Osteocyte (in vitro differentiated cells): ENCODE measurements at places on chromosomes 6 and 20.

DNA sequence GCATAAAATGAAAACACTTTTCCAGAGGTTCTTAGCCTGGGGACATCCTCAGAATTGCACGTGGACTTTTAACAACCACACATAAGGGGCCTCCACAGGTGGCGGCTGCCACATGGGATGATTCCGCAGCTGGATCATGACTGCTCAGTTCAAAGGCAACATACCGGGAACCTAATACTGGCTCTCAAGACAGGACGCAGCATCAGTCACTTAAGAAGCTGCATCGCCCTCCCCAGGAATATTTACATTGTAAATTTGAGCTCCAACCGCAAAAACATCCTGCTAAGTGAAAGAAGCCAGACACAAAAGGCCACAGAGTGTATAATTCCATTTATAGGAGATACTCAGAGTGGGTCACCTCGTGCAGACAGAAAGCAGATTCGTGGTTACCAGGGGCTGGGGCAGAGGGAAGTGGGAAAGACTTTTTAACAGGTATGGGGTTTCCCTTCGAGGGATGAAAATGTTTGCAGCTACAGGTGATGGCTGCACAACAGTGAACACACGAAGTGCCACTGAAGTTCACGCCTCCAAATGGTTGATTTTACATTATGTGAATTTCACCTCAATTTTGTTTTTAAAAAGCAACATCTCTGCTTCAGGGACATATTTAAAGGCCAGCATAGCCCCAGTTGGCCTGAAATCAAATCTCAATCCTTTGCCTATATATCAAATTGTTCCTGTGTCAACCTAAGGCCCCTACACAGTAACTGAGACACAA, 141.5 kb downstream of the BMP7 start:
- no peak for DNase-seq

GRCh38 chr20:2385026-2385425, 4.3 kb downstream of the TGM6 start:
- DNase-seq = no peak

DNA sequence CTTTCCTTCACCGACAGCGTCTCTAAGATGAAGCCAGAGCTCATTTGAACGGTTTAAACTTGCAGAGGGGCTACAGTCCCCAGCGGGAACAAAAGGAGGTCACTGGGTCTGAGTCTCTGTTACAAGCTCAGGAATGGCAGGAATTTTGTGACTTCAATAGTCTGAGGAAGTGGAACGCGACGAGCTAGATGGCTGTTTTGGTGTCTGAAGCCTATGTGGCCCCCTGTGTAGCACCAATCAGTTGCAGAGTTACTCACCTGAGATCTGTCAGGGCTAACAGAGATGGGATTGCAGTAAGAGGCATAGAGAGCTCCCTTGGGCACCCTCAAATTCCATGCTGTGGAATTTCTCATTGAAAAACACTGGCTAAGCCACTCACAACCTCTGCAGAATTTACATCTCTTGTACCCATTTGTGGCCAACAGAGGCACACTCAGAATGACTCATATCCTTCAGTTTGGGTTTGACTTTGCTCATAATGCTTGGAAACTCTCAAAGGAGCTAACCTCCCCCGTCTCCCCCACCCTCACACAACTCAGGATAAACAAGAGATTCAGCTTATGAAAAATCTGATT, 7.1 kb upstream of the TCP11 start:
- peak; percentile 46 for DNase-seq

GRCh38 chr6:71473926-71474325, 185.3 kb downstream of the OGFRL1 start:
- DNase-seq = no peak

DNA sequence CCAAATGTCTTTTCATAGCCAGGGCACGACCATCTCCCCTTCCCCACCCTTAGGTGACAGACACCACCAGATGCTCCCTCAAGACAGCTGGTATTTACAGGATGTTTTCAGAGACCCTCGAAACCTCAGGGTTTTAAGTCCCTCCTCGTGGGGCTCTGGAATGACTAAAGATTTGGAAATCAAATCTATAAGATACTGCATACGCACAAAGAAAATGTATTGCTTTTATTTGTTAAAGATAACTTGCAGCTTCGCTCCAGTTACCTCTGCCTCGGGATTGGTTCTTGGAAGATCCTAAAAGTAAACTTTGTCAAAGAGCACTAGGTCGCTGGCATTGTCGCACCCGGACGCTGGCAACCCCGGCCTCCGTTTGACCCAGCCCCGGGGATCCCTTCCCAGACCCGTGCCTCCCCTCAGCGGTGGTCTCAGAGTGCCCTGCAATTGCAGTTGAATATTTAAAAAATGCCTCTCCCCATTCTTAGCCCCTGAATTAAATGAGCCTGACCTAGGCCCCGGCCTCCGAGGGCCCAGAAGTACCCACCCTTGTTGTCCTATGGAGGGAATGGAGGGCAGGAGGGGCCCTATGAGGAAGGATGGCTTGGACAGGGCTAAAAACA, 7.1 kb downstream of the PAX1 start:
- DNase-seq = no peak
